ENCODE measurements at places on chromosomes 11 and 22.

- no peak for DNase-seq
Observed at GRCh38 chr11:13280777-13281176, 3.2 kb downstream of the BMAL1 start.

GRCh38 chr11:117458275-117459122 lies 130.8 kb downstream of the CEP164 start:
- no peak for DNase-seq

GRCh38 chr22:49215840-49216239 lies 611.8 kb downstream of the BRD1 start:
- DNase-seq, result no peak

DNA sequence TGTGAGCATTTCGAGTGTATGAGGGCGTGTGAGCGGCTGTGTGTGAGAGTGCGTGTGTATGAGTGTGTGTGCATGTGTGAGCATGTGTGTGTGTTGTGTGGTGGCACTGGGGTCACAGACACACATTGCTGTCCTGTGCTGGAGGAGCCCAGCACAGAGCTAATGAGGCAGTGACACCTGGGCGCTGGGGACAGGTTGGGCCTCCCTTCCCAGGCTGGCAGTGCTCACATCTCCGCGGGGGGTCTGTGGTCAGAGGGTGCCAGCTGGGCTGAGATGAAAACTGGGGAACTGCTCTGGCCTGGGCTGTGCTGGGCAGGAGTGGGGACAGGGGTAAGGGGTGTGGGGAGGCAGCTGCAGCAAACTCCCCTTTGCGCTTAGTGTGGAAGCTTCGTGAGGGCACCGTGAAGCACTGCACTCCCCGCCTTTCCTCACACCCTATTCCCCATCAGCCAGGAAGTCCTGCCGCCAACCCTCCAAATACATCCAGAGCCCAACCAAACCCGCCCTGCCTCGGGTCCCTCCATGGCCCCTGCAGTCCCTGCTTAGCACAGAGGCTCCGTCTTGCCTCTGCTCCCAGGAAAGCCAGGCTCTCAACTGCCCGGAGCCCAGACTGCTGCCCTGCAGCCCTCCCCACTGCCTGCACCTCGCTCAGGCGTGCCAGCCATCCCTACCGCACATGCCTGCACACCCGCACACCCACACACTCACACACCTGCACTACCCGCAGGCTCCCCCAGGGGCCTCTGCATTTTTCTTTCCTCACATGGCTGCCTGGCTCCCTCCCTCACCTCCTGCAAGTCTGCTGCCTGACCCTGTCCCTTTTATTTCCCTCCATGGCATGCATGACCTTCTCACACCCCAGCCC lies 62.0 kb upstream of the THY1 start:
- DNase-seq, result no peak

GRCh38 chr11:101870510-101870909 lies 44.3 kb upstream of the CEP126 start:
- no peak for DNase-seq

DNA sequence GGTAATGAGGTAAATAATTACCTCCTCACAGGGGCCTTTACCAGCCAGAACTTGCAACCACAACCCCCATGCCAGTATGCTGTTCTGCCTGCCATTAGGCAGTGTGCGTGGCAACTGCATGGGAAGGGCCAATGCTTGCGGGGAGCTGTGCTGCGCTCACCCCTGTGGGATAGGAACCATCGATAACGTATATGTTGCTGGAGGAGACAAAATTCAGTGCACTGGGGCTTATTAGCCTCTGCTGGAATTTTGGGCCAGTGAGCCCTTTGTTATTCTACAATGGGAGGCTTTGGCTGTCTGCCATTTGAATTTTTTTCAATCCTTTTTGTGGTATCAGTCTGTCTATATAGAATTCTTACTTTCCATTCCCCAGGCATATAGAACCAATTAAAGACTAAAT lies 47.3 kb downstream of the PPP2R1B start:
- DNase-seq, result no peak

GRCh38 chr22:35728639-35729308 lies 11.1 kb downstream of the APOL5 start:
- no peak for DNase-seq

DNA sequence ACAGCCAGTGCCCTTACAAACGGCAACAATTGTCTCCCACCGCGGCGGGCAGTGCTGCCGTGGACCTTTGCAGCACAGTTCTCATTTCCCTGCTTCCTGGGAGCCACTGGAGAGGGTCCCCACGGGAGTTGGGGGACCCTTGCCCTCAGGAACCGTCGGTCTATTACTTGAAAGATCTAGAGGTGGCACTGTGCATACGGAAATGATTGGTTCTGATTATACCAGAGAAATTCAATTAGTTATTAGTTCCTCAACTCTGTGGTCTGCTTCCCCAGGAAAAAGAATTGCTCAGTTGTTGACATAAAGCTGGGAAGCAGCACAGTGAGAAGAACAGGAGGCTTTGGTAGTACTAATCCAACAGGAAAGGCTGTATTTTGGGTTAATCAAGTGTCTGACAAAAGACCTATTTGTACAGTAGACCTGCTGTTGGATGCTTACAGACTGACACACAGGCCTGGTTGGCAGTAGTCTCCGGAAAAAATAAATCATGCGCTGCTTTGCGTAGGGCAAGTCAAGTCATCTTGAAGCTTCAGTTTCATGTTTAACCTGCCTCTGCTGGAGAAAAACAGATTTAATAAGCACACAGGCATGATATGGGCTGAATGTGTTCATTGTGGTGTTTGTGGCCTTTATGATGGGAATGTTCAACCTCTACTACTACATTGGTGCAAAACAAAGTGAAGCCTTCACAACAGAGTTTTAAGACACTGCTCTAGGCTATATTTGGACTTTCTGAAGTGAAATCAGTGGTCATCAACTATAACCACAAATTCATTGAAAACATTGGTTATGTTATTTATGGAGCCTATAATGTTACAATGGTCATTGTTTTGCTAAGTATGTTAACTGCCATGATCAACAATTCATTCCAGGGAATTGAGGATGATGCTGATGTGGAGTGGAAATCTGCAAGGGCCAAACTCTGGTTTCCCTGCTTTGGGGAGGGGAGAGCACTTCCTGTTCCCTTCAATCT lies 54.6 kb upstream of the SC5D start:
- DNase-seq, result no peak

- no peak for DNase-seq
Observed at GRCh38 chr22:42368379-42369249, 63.6 kb downstream of the NFAM1 start.

DNA sequence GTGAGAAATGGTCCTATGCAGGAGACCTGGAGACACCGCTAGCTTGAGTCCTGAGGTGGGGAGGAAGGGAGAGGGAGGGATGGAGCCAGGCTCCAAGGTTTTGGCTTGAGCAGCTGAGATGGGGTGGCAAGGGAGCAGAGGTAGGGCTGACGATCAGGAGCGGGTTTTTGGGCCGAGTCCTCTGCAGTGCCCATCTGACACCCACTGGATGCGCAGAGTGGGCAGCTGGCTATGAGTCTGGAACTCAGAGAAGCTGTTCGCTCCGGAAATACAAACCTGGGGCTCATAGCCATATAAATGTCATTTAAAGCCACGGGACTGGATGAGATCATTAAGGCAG lies 453 bp upstream of the MAFF start:
- DNase-seq, result no peak

- DNase-seq, result no peak
Observed at GRCh38 chr11:69473276-69473845, 8.1 kb upstream of the LINC01488 start.

DNA sequence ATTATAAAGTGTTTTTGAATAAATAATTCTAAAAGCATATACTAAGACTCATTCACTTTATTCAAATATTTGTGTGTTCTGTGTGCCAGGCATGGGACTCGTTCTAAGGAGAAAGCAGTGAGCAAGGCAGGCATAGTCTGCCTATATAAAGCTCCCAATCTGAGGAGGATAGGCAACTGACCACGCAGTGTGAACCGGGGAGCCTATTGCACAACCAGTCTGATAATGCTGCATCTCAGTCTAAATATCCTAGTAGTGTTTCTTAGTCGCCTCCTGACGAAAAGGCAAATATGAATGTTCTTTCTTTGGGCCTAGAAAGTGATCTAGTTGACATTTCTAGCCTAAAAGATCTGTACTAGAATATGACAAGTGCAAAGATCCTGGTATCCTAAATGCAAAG lies 98.3 kb downstream of the C11orf65 start:
- DNase-seq, result no peak

DNA sequence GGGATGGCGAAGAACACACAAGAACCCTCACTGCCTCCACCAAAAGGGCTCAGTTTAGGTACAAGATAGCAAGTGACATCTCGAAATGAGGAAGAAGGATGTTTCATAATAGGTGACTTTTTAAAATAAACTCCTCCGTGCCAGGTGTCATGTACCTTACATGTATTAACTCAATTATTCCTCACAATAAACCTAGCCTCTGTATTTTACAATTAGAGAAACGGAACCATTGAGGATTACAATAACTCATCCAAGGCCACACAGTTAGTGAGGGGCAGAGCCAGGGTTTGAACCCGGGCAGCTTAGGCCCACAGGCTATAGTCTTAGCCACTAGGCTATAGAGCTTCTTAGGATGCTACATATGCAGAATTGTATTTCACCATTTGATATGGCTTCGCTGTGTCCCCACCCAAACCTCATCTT lies 965 bp upstream of the PAMR1 start:
- DNase-seq, result no peak

GRCh38 chr11:82458761-82459160 lies 274.9 kb downstream of the FAM181B start:
- DNase-seq, result no peak

- no peak for DNase-seq
Observed at GRCh38 chr11:72008728-72009127, 10.0 kb downstream of the IL18BP start.

DNA sequence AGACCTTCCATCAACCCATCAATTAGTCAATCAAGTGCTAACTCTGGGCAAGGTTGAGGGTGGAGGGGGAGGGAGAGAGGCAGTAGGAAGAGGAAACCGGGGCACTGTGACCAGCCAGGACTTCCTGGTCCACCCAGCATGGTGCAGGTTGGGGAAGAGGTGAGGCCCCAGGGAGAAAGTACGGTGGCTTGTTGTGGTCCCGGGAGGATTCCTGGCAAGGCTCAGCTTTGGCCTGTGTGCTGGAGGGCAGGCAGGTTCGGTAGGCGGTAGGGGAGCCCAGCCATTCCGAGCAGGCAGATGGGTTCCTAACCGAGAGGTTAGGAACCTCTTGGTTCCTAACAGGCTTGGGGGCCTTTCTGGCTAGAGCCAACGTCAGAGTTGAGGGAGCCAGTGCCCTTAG lies 10.8 kb downstream of the ST14 start:
- no peak for DNase-seq

GRCh38 chr22:19494001-19494560 lies 14.4 kb downstream of the CDC45 start:
- no peak for DNase-seq

DNA sequence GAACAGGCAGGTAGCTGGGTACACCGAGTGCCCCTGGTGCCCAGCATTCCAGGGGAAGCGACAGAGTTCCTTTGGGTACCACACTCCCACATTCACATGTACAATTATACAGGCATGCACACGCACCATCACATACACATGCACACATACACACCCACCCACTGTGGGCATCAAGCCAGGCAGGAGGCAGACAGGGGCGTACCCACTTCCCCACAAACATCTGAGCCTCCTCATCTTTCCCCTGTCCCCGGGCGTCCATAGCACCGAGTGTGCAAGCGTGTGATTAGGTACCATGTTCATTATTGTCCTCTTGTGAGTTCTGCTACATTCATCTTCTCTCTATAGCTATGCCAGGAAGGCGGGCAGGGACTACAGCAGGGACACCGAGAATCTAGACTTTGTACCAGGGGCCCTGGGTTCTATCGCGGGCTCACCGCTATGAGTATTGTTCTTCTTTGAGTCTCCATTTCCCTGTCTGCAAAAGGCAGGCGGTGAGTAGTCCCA lies 2.1 kb upstream of the CARD10 start:
- no peak for DNase-seq

GRCh38 chr22:27669798-27670599 lies 131.6 kb downstream of the MN1 start:
- DNase-seq, result no peak

GRCh38 chr11:74474316-74474715 lies 7.0 kb upstream of the KCNE3 start:
- no peak for DNase-seq

- DNase-seq, result no peak
Observed at GRCh38 chr22:49491221-49491635, 336.4 kb downstream of the BRD1 start.

DNA sequence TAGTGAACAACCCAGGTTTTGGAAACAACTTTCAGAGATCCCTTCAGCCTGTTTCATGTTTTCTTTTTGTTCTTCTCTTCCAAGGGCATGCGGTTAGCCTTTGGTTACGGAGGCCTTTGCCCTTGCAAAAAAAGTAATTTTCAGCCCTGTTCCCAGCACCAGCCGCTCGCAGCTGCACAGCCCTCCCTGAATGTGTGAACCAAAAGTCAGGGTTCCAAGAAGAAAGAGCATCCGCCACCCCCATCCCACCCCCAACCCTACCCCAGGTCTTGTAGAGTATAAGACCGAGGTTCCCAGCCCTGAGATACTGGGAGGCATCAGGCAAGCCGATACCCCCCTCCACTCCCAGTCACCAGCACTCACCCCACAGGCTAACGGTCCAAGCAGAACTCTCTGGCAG lies 56.4 kb downstream of the IGLL1 start:
- DNase-seq, result no peak

DNA sequence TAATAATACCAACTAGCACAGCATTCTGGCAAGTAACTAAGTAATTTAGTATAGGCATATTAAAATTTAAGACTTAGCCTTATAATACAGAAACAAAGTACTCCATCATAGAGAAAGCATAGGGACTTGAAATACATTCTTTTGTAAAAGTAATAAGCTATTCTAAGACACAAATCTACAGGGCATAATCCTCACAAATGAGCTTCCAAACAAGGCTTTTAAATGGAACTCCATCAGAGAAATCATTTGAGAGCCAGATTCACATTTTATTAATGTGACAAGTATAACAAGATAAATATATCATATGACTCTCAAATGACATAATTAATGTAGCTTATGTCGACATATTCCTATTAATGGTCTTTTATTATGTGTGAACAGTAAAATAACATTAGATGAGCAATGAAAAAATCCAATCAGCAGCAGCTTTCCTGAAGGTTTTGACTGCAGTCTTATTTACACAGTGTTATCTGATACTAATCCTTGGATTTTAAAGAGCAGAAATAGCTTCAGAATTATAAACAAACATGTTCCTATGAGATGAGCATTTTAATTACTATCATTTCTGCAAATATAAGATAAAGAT lies 241.4 kb downstream of the TTC28 start:
- DNase-seq, result no peak

- no peak for DNase-seq
Observed at GRCh38 chr11:74819400-74819799, 70.8 kb downstream of the RNF169 start.

GRCh38 chr11:116224154-116224888 lies 548.5 kb downstream of the BUD13 start:
- no peak for DNase-seq

GRCh38 chr22:39452740-39453040 lies 4.1 kb upstream of the MGAT3 start:
- no peak for DNase-seq

GRCh38 chr11:111502611-111503010 lies 9.6 kb downstream of the BTG4 start:
- no peak for DNase-seq

- DNase-seq, result no peak
Observed at GRCh38 chr11:57637626-57638004, 12.1 kb downstream of the YPEL4 start.

GRCh38 chr11:127993788-127994187 lies 593.6 kb downstream of the ETS1 start:
- DNase-seq, result no peak

GRCh38 chr11:4606231-4607015 lies 1.6 kb downstream of the TRIM68 start:
- no peak for DNase-seq

Data from left renal pelvis (tissue), 4 donors.